ENCODE measurements at places on chromosomes 4 and X.
A peak's percentile ranks its signal among the peaks of the same experiment; 100 is the strongest.

DNA sequence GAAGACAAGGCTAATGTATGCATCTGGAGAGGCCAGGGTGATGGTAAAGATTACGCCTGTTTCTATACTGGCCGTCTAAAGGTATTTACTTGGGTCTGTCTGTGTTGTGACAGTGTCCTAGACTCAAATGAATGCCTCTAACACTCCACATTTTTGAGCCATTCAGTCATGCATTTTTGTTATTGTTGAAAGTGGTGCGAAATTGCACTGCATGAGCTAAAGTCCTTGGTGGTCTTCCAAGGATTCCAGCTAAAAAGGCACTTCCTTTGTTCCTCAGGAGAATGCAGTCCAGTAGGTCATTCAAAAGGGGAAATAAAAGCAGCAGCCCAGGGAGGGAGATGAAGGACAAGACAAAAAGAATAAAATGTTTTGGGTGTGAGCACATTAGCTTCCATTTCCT is 3.0 kb downstream of the GPC4 start:
- DNase-seq: no peak

GRCh38 chrX:110786486-110786885 is 9.1 kb downstream of the CHRDL1 start:
- DNase-seq: no peak

DNA sequence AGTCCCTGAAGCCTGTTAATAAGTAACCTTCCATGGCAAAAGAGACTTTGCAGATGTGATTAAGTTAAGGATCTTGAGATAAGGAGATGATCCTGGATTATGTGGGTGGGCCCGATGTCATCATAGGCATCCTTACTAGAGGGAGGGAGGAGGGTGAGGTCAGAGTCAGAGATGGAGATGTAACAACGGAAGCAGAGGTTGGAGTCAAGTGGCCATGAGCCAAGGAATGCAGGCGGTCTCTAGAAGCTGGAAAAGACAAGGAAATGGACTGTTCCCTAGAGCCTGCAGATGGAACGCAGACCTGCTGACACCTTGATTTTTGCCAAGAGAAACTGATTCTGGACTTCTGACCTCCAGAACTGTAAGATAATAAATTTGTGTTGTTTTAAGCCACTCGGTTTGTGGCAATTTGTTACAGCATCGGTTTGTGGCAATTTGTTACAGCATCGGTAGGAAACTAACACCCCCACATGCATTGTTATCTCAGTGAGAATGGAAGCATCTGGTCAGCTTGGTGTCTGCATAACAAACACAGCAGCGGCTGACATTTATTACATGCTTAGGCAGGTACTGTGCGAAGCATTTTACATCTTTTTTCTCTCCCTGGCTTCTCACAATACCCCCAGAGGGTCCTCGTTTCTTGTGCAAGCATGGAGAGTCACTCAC is 55.6 kb downstream of the CLDN34 start:
- peak; percentile 84 for DNase-seq

GRCh38 chrX:56792270-56793111 is 63.4 kb downstream of the NBDY start:
- DNase-seq: no peak

GRCh38 chr4:170323623-170324022 is 233.9 kb upstream of the AADAT start:
- DNase-seq: no peak

GRCh38 chr4:152630324-152630723 is 49.5 kb downstream of the TMEM154 start:
- no peak for DNase-seq
